NCI-H446 (cell line): ENCODE measurements at places on chromosomes 3 and 15.

- no peak for DNase-seq
Observed at GRCh38 chr15:48617619-48618018, 27.9 kb downstream of the FBN1 start.

GRCh38 chr3:193129607-193130006 is 111.4 kb upstream of the PLAAT1 start:
- DNase-seq = no peak

- no peak for DNase-seq
Observed at GRCh38 chr3:105415951-105416350, 49.2 kb downstream of the ALCAM start.

DNA sequence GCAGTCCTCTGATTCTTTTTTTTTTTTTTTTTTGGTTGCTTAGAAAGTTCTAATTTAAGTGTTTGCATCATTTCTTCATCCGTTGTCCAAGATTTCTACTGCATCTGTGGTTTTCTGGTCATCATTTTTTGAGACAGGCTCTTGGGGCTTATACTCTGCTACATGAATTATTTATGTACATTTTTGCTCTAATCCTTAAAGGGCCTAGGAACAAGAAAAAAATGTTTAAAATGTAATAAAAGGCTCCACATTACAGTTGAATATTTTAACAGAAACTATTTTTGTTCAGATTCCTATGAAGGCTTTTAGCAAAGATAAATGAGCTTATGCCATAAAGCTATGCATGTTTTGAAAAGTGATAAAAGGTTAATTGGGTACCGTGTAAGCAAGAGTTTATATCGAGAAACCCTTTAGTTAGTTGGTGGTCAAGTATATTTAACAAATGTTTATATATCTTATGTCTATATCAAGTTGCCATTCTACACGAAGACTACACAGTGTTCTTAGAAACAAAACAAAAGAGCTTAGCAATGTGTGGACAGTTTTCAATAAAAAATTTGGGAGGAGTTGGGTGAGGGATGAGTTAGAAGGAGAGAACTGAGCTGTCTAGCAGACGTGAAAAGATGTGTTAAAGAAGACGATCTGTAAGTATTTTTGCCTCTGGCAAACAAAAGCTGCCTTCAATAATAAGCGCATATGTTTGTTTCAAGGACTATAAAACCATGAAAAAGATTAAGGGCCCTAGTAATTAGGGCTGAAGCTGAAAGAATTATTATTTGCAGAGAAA is 563.6 kb upstream of the NAALADL2 start:
- no peak for DNase-seq

DNA sequence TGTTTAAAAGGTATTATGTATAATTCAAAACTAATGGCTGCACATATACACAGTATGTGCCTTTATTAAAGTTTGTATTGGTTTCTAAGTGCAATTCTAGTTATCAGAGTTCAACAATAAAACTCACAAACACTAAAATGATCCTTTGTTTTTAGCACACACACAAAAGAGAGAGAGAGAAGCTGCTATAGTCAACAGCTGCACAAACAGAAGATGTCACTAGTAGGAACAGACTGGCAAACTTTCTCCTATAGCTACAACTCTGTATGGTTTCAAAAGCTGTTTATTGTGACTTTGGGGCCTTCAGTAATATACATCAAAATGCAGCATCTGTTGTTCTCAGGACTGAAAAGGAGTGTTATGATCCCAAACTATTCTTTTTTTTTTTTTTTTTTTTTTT is 6.1 kb downstream of the SECISBP2L start:
- DNase-seq = no peak

DNA sequence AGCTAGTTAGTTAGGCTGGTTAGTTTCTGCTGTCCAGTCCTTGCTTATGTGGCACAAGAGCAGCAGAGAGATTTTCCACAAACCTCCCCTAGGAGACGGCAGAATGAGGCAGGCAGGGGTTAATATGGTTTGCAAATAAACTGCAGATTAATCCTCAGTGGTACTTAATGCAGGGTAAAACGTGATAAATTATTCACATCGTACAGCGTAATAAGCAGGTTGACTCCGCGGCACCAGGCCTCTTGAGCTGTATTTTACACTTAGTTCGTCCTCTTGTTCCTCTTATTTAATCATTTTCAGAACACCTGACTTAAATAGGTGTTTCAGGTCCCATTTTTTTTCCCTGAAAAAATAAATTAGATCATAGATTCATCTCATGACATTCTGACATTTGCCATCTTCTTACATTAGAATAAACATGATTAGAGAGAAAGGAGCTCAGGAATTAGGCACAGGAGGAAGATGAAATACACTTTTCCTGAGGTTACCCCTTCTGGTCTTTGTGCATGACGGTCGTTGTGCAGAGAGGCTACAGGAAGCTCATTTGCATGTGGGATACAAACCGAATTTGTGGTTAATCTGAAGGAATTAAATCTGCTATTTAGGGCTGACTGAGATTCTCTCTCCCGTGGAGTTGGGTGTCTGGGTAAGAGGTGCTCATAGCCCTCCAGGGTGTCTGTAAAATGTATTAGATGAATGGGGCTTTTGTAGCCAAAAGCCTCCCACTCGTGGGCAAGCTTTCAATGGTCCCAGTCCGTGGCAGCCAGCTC is 27.1 kb upstream of the VPS8 start:
- DNase-seq = no peak

- peak; percentile 92 for DNase-seq
Observed at GRCh38 chr15:40354408-40355171, 3.4 kb upstream of the DISP2 start.

DNA sequence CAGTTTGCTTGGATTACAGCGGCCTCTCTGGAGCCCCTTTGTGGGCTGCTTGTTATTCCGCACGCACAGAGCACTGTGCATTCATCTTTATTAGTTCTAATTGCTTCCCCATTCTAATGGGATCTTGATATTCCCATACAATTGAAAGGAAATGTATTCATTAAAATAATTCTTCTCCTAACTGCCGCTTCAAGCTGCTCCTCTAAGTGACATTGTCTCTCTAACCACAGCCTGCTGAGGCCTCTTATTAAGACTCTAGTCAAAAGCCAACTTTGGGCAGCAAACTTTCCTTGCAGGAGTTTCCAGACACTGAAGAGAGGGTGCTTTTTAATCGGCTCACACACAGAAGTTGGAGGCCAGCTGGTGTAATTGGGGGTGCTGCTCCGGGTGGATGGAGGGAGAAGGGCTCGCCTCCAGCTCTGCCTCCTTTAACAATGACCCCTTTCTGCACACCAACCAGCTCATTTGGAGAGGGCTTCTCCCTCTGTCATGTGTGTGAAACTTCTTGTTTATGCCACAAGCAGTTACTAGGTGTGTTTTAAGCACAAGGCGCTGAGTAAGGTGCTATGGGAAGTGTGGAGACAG is 5.6 kb upstream of the MAGEF1 start:
- no peak for DNase-seq

- no peak for DNase-seq
Observed at GRCh38 chr3:37307321-37307720, 132.9 kb upstream of the LRRFIP2 start.

DNA sequence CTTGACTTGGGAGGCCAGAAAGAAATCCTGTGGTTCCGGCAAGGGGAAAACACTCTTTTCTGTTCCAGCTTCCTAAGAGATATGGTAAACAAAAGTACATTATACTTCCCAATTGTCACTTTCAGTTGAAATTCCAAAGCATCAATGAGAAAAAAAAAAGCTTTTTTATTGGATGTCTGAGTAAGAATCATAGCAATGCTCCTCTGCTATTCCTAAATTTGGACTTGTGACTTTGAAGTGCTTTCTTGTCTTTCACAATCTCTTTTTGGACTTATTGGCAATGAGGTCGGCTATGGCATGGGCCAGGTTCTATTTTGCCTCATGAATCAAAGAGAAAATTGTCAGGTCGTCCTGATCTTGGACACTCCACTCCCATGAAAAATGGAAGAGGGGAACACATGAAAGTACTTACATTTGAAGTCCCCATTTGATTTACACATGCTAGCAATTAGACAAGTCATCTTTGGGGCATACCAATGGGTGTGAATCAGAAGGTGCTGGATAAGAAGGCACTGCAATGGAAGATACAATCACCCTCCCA is 170.5 kb downstream of the GREM1 start:
- no peak for DNase-seq
